ENCODE measurements at places on chromosomes 5 and 9.

- DNase-seq: no peak
These were observed 27.9 kb downstream of the SPRY4 start for GRCh38 chr5:142296914-142297417.

DNA sequence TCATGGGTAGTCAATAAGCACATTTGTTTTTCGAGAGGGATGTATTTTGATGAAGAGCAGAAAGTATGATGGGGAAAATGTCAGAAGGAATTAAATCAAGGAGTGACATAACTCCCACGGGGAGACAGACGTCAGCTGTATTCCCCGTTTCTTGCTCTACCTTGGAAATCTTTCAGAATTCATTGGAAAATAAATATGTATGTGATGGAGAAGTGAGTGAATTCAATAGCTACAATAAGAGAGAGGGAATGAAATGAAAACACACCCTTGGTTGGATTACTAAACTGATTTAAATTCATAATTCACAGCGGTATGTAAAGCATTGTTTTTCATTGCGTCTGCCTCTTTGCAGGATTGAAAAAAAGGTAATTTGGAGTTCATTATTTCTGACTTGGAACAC lies 209.7 kb upstream of the KLF4 start:
- no peak for DNase-seq

- DNase-seq: no peak
These were observed 496.0 kb upstream of the CLINT1 start for GRCh38 chr5:158354958-158355357.

- no peak for DNase-seq
These were observed 2.5 kb upstream of the RHOBTB3 start for GRCh38 chr5:95728494-95729114.

GRCh38 chr9:86481466-86481865 lies 127.3 kb upstream of the TUT7 start:
- DNase-seq: no peak

DNA sequence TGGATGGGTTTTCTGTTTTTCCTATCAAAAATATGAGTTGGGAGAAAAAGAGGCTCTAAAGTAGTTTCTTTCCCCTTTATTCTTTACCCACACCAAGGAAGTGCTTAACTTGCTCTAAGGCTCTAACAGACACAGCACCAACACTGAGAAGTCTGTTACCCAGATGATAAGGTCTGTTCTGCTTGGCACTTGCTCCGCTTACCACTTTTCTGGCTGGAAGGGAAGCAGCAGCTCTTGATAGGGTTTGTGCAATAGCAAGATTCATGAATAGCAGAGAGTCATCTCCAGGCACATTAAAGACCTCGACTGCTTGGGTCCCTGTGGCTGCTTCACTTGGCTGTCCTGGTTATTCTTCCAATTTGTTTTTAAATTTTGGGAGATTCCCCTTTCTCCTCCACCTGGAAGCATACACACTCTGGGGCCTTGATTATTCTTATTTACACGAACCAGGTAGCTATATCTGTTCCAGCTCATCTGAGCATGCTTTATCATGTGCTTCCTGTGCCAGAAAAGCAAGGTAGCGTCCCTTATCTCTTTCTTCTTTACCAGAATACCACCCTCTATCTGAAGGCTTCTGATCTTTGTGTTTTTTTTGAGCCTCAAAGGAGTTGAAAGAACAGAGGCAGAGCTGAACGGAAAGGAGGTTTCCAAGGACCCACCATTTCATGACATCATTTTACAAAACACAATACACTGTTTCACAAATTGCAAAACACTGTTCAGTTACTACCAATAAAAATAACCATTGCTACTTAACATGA lies 24.8 kb downstream of the PPP3R2 start:
- DNase-seq: no peak

GRCh38 chr5:161273410-161273809 lies 273.1 kb downstream of the GABRB2 start:
- DNase-seq: no peak

DNA sequence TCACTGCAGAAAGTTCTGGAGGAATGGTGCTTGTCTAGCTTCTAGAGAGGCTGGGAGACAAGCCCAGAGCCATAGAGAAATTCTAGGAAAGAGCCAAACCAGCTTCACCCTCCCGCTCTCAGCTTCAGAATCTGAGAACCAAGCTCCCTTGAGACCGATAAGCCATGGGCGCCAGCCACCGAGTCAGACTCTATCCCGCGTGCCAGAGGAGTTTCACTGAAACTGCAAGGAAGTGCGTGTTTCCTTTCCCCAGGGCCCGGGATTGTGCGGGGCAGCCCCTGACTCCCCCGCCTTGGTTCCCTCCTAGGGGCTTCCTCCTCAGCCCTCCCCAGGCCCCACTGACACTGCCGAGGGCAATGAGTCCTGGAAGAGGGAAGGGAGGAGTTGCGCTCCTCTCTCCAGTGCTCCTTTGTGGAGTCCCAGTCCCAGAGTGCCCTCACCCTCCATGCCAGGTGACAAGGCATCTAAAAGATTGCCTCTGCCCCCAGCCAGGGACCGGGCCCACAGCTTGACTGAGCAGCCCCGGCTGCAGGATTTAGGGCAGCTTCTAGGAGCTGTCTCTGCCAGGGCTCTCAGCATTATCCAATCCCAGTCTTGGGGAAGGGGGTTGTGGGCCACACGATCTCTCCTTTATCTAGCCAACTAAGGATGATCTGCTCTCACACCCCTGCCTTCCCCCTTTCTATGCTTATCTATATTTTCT lies 18.4 kb upstream of the TCF7 start:
- no peak for DNase-seq

DNA sequence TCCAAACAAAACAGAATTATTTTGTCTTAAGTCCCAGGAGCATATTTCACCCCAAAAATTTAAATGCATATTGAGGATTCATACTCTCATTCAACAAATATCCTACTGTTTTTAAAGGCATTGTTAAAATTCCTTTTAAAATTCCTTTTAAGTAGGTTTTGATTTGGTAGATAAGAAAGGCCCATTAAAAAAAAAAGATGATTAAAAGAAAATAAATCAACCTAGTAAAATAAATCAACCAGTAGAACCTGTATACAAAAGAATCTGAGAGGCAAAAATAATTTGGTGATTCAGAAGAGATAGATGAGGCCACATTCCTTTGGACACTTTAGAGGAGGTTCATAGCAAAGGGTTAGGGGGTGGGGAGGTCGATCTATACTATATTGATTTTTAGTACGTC lies 585.3 kb upstream of the TLE4 start:
- no peak for DNase-seq

DNA sequence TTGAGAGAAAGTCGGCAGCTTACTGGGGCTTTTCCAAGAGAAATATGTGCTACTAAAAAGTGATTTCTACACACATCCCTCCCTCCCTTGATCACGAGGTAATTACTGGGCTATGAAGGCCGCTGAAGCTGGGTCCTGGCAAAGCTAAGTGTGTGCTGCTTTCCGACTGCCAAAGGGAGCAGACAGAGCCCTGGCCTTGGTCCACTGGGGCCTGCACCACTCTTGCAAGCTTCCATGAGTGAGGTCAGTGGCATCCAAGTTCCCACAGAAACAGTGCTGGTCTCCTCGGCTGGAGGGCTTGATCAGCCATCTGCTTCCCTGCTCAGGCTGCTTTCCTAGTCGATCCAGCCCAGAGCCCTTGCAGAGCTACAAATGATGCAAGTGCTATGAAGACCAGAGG lies 154.8 kb upstream of the LHFPL2 start:
- DNase-seq: no peak

GRCh38 chr5:36777105-36777757 lies 99.3 kb upstream of the NIPBL start:
- DNase-seq: no peak

Measured in CD4-positive, alpha-beta T cell treated with Interferon gamma for 1 hour (primary cell).